OCI-M1 (cell line): ENCODE measurements at places on chromosomes 11 and 22.

DNA sequence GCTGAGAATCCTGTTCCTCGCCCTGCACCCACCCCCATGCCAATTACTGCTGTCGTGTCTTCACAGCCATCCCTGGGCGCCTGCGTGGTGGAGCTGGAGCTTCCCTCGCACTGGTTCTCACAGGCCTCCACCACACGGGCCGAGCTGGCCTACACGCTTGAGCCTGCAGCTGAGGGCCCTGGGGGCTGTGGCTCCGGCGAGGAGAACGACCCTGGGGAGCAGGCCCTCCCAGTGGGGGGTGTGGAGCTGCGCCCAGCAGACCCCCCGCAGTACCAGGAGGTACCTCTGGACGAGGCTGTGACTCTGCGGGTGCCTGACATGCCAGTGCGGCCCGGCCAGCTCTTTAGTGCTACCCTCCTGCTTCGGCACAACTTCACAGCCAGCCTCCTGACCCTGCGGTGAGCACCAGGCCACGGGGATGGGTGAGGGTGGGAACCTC lies 4.3 kb downstream of the TMEM132A start:
- no peak for DNase-seq

DNA sequence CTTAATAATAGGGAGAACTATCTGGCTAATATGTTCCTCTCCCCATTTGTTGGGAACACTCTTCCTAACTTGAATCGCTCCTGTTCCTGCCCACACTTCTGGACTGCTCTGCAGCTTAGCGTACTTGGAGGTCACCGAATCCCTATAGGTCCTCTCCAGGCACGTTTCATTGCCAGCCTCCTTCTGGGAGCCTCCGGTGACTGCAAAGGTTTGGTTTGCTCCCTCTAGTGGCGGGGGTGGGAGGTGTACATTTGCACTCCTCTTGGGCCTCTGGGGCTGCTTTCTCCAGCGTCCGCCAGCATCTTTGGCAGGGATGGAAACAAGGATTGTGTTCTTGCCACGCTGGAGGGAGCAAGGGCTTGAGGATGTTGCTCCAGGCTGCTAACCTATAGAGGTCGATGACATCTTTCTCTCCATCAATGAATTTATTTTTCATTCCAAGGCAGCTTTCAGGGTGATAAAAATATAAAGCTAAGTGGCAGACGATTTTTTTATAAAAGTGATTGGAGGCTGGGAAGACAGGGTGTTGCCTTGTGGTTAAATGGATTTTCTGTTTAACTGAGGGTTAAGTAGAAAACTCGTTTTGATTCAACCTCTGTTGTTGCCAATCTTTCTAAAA lies 48.7 kb downstream of the TSPAN18 start:
- DNase-seq, result peak; percentile 85

GRCh38 chr11:66479394-66480116 lies 679 bp upstream of the DPP3 start:
- peak; percentile 48 for DNase-seq

GRCh38 chr11:10862446-10862845 lies 4.6 kb upstream of the ZBED5 start:
- DNase-seq, result no peak
